Activated T-helper 1 cell treated with anti-CD3 and anti-CD28 coated beads, Interleukin-12 subunit alpha, Interleukin-12 subunit beta, Interleukin-2, Interleukin-4 antibody, amounts not matched to agents 30 ng/mL and 10 ng/mL and 1 ng/mL, durations not matched to agents 14 hours and 24 hours and 36 hours (primary cell): ENCODE measurements at places on chromosomes 4 and X.

DNA sequence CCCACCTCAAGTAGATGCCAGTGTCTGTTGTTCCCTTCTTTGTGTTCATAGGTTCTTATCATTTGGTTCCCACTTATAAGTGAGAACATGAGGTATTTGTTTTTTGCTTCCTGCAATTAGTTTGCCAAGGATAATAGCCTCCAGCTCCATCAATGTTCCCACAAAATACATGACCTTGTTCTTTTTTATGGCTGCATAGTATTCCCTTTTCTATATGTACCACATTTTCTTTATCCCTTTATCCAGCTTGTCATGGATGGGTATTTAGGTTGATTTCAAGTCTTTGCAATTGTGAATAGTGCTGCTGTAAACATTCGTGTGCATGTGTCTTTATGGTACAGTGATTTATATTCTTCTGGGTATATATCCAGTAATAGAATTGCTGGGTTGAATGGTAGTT is 138.4 kb downstream of the GLRA3 start:
- DNase-seq = no peak

GRCh38 chr4:137968956-137969678 is 273.0 kb downstream of the SLC7A11 start:
- no peak for DNase-seq

DNA sequence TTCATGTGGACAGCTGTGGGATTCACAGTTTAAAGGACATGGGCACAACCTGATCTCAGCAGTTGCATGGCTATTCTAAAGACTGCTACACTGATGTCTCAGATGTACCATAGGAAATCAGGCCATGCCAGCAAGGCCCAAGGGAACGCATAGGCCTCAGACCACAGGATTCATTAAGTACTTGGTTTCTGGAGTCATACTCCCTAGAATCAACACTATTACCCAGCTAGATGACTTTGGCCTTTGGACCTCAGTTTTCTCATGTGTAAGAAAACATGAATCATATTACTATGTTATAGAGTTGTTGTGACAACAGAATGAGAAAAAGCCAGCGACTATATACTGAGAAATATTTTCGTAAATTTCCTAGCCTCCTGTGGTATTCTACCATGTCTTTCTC is 67.9 kb downstream of the NHS start:
- no peak for DNase-seq

DNA sequence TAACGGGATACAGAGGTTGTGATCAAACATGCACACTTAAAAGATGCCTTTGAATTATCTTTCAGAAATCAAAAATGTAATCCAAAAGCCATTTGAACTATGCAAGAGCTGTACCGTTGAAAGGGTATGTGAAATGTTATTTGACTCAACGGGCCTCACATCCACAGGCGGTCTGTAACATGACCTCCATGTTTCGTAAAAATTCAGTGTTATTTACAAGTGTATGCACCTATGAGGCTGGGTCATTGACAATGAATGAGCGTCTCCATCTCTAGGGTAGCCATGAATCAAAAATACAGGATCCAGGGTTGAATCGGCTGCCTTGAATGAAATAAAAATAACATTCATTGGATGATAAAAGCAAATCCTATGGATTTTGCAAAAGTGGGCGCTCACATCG is 100.1 kb downstream of the CRLF2 start:
- DNase-seq = no peak

- no peak for DNase-seq
These were observed at the start of gene HEPH for GRCh38 chrX:66163849-66164411. TSS of gene HEPH (plus strand) at chrX:66164247. CDS start at chrX:66170571, 6,324 bp downstream.

GRCh38 chrX:47184486-47184885 is 9.1 kb upstream of the UBA1 start:
- no peak for DNase-seq

DNA sequence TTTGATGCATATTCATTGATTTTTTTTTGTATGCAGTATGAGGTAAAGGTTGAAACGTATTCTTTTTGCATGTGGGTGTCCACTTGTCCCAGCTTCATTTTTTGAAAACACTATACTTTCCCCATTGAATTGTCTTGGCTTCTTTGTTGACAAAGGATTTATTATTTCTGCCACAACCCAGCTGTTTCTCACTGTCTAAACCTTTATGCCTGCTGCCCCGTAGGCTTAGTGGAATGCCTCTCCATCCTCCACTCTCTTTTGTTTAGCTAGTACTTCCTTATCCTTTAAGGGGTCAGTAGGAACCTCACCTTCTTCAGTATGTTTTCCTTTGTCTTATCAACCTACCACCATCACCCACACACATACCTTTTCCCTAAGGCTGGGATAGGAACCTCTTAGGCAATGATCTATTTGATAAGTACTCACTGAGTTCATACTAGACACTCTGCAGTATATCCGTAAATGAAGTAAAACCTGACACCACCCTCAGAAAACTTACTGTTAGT is 8.5 kb downstream of the FMR1 start:
- DNase-seq = no peak

GRCh38 chrX:126719208-126719607 is 100.3 kb upstream of the PRR32 start:
- DNase-seq = no peak

DNA sequence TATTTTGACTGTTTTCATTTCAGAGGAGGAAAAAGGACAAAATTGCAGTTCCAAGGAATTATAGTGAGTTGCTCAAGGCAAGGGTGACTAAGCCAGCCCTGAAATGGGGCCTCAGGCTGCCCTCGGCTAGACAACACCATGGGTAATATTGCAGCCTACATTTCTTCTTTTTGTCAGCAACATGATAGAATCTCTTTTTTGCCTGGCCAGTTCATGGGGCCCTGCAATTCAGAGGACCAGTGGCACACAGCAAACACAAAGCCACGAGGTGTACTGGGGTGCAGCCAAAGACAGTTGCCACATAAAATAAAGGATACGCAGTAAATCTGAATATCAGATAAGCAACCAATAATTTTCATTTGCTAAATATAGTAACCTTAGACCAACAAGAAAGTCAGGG is 41.8 kb downstream of the RBM47 start:
- DNase-seq = no peak

GRCh38 chr4:1234309-1234695 is 14.6 kb downstream of the CTBP1 start:
- DNase-seq = no peak

DNA sequence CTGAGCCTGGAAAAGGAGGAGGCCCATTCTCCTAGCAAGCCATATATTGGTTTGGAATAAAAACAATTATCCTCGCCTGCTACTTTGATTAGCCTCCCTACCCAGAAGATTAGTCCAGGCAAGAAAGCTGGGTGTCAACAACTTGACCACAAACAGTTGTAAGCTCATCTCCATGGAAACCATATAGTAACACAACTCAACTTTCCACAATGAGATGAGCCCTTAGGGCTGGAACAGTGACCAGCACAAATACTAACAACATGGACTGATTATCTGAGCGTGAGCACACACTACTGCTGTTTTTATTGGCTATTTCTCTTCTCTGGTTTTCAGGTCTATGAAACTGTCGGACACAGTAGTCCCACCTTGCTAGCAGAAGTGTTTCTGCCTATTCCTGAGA is 80.8 kb downstream of the CC2D2A start:
- DNase-seq = no peak

- DNase-seq = no peak
These were observed 40.4 kb upstream of the FAM9B start for GRCh38 chrX:9074326-9074725.

DNA sequence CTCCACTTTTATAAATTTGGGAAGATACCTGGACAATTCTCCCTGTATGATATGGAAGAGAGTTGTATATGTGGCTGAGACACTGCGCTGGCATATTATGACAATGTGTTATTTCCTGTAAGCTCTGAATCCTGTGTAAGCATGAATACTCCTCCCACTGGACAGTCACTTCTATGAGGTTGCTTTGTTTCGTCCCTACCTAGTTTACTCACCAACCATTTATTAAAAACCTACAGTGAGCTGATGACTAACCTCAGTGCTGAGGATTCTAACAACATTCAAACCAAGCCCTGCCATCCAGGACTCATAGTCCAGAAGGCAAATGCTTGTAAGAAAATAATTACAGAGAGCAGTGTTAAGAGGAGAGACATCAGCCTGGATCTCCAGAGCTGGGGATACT is 1632.9 kb upstream of the TENM3 start:
- no peak for DNase-seq

GRCh38 chr4:7992846-7993245 is 53.2 kb upstream of the AFAP1 start:
- no peak for DNase-seq

GRCh38 chr4:68904786-68905185 is 46.8 kb downstream of the UGT2A3 start:
- DNase-seq = no peak
